ENCODE measurements at places on chromosomes 7 and 10.

DNA sequence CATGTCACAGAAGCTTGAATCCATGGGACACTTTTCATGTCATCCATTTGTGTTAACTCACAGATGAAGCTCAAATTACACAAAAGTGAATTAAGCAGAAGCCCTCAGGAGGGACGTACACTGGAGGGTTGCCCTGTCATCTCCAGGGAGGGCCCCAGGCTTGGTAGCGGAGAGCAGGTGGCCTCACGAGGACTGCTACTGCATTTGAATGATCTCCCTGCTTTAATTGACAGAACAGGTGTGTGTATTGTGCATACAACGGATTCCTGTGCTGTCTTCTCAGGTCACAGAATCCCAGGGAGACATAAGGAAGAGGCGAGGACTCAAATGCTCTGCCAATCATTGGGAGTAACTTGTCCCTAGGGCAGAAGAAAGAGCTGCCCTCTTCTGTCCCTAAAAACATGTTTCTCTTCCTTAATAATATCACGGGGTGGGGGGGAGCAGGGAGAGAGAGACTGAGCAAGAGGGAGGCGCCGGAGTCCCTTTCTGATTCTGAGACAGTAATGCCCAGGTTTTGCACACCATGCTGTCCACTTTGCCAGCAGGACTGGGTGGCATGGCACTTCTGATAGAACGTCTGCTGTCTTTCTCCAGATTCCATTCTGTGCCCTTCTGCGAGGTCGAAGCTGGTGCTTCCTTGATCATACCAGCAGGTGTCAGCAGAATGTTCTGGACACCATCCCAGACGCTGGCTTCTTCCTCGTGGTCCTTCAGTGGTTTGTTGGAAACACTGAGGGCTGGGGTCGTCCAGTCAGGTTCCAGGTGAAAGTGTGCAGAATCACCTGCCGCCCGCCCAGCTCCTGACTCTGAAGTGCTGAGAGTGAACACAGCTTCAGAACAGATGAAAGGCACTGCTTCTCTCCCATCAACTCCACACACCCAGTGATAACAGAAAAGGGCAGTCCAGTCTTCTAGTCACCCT, 26.2 kb upstream of the RASGEF1A start:
- peak; percentile 66 for DNase-seq

DNA sequence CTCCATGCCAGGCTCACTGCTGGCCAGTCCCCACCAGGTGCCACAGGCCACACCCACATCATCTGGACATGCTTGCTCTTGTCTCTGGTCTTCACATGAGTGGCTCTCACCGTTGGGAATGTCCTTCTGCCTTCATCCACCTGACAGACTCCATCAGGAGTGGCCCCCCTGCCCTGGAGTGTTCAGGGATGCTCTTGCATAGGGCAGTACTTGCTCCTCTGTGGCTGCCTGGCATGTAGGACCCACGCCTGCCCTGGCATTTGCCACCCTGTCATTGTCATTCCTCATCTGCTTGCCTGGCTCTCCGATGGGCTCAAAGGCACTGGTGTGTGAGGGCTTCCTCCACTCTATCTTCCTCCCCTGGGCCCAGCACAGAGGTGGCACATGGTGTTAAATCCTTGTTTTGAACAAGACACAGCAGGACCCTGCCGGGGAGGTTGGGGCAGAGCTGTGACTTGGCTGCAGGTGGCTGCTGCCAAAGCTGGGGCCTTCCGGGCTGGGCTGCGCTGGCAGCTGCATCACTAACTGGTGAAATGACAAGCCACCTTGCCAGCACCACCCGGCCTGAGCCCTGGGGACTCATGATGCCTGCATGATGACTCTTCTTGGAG, 1.8 kb downstream of the SH2D4B start:
- no peak for DNase-seq

DNA sequence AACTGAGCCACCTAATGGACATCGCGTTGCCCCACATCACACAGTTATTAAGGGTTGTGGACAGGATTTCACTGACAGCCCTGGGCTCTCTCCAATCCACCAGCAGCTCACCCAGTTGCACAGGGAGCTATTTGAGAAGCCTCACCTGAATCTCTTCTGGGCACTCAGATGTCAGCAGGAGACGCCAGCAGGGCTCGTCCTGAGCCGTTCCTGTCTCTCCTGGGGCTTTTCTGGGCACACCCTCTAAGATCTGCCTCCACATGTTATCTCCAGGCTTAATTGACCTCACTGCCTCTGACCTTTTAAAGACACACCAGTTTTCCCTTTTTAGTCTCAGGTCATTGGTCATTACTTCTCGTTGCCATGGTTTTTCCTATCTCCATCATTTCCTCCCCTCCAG, 63.0 kb downstream of the GRID1 start:
- no peak for DNase-seq

DNA sequence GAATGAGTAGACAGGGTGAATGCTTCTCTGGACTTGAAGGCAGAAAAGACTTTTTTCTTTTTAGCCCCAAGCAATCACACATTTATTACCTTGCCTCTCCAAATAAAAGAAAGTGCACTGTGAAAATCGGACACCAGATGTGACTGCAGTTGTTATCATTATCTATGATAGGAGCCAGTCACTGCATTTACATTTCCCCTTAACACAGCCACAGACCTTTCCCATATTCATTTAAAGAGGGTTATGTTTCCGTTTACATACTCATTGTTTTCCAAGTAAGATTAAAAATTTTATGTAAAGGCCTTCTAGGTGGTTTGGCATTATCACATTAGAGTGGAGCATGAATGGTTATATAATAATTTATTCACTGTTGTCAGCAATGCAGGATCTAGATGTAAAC, 586.8 kb downstream of the SORCS1 start:
- no peak for DNase-seq

DNA sequence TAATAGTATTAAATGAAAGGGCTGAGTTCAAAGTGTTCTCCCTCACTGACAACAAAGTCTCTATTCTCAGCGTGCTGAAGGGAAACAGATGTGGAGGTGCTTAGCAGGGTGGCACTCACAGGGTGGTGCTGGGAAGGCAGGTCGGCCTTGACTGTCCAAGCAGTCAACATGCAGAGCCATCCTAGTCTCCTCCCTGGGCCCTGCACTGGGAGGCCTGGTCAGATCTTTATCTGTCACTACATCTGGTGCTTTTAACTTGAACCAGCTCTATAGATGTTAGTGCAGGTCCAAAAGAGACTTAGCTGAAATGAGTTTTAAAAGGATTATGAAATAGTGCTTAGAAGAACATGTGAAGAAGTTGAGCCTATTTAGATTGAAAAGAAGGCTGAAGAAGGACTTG, 82.1 kb downstream of the AVL9 start:
- DNase-seq = no peak

GRCh38 chr10:7593063-7593462, 73.7 kb downstream of the ITIH5 start:
- DNase-seq = no peak

Measured in CD4-positive, alpha-beta T cell treated with Interleukin-2 at 100 ng/mL for 4 hours (primary cell).